ENCODE measurements at places on chromosomes 11 and 22. TPM values are rescaled to one million over a fixed set of nuclear protein-coding genes. Genes with fewer than 3 reads are reported as not detected.

The NOX4 gene
- not detected for total RNA-seq

The MAPK8IP2 gene
- 0.08 TPM for total RNA-seq

The MRGPRE gene
- total RNA-seq = not detected

The TAF1D gene
- total RNA-seq = 296 TPM

The CADM1 gene
- total RNA-seq = 0.52 TPM

The CLTCL1 gene
- total RNA-seq = 0.61 TPM

The AIFM3 gene
- total RNA-seq = 0.08 TPM

The OR4D5 gene
- total RNA-seq = not detected

Data from activated CD8-positive, alpha-beta memory T cell treated with anti-CD3 and anti-CD28 coated beads for 36 hours (primary cell).